ENCODE measurements at places on chromosomes 7 and 10.
A peak's percentile ranks its signal among the peaks of the same experiment; 100 is the strongest.

GRCh38 chr7:76318488-76319353, 16.2 kb downstream of the HSPB1 start:
- DNase-seq: peak; percentile 65

DNA sequence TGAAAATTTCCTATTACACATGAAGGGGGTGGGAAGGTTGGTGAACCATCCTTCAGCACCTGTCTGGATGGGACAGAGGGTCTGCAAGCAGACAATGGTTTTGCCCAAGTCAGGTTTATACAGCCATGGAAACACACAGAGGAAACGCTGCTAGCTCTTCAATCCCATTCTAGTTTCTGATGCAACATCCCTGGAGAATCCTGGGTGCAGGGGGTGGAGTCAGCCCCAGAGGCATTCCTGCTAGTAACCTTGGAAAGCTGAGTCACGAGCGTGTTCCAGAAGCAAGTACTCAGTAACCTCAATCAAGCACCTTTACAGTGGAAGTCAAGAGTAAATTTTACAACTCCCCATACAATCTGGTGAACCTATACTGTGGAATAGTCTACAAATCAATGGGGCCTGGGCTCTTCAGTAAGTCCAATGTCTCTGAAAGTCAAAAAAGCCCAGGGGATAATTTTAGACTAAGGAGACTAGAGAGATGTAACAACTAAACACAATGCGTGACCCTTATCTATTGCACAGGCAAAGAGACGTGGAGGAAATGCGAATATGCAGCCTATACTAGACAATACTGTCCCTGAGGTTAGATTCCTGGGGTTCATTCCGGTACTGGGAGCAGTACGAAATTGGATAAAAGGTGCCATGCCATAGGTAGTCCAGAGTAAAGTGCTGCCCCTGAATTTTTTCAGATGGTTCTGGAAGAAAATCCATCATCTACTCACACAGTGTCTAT, 95.4 kb downstream of the ZRANB1 start:
- no peak for DNase-seq

DNA sequence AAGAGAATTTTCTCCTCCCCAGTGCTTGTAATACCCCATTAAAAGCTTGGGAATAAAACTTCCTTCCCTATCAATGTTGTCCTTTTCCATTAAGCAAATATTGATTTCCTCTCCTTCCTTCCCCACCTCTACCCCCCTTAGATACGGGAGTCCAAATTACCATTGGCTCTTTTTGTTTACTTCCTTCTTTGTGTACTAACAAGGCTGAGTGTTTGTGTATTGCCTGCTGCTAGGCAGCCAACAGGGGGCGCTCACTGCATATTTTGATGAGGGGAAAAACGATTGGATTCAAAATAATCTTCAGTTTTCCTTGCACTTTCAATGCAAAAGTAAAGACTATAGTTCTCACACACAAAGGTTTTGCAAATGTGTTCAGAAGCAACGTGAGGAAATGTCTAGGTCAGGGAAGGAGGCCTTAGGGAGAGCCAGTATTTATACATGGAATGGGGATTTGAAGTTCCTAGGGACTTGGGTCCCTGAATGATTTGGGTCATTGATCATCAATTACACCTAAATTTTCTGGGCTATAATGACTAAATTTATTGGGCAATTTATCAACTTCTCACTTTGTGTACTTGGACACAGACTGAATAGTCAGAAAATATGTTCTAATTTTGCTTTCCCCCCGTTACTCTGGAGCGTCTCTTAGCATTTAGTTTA, 23.6 kb upstream of the VPS41 start:
- DNase-seq: peak; percentile 36

DNA sequence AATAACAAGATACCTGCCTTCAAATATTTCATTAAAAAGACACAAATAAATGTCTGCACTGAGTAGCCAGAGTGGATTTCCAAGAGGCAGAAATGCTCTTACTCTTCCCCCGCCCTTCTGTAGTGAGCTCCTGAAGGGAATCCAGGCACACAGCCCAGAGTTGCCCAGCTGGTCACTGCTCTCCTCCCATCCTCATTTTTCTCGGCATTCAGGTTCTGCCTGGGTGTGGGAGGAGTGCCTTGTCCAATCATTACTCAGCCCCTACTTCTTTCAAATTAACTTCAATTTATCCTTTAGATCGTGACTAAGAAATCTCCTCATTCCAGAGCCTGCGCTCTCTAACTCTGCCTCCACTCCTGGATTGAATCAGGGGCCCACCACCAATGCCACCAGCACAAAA, 12.2 kb downstream of the CCDC6 start:
- no peak for DNase-seq

DNA sequence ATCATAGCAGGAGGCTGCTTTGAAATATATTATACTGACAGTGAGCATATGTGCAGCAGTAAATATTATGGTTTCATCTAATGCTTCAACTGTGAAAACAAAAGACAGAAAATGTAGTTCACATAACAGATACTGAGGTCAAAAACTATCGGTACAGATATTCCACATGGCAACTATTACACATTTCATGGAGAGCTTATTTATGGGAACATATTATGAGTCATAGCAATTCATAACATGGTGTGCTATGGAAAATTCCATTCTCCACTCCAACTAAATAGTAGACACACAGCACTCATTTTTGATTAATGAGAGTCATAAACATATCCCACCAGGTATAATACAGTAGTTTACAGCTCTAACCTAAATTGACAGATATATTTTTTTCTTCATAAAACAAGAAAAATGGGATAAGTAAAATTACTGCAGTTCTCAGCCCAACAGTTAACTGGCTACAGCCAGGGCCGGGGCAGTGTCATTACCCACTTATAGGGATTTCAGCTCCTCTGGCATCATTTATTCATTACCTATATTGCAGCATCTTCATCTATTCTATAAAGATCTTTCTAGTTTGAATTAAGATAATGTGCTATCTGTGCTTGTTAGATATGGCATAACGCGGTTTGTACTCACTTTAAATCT, 475.6 kb upstream of the KLF6 start:
- no peak for DNase-seq

DNA sequence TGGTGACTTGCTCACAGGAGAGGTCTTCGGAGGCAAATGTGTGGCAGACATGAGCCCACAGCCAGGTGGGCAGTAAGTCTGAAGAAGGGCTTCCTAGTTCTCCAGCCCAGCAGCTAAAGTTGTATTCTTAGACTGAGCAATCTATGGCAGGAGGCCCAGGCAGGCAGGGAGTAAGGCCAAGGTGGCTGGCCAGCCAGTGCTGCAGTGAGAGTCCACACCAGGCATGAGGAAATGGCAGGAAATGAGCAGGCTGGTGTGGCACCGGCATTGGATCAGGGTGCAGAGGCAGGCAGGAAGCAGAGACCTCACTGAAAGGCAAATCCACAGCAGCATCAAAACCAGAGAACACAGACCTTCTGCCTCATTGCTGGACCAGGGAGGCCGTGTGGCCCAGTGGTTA, 84.6 kb upstream of the PDE1C start:
- DNase-seq: no peak

DNA sequence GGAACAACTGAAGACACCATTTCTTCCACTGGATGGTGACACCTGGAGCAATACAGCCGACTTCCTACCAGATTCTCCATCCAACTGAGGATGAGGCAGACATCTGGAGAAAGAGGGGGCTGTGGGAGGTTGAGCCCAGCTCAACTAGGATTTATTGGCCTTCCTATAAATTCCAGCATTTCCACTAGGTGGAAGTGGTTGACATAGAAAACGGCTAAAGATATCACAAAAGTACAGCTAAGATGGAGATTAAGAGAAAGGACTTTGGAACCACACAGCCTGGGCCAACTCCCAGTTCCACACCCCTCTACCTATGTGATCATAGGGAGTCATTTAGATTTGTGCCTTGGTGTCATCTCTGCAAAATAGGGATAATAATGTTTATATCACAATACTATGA, 61.3 kb upstream of the CAV2 start:
- DNase-seq: no peak

- no peak for DNase-seq
Measured at GRCh38 chr10:109328001-109328400, 595.3 kb downstream of the XPNPEP1 start.

- DNase-seq: no peak
Measured at GRCh38 chr10:108385963-108386362, 1221.5 kb upstream of the SORCS1 start.

- no peak for DNase-seq
Measured at GRCh38 chr7:120989257-120990220, 1.0 kb downstream of the CPED1 start.

DNA sequence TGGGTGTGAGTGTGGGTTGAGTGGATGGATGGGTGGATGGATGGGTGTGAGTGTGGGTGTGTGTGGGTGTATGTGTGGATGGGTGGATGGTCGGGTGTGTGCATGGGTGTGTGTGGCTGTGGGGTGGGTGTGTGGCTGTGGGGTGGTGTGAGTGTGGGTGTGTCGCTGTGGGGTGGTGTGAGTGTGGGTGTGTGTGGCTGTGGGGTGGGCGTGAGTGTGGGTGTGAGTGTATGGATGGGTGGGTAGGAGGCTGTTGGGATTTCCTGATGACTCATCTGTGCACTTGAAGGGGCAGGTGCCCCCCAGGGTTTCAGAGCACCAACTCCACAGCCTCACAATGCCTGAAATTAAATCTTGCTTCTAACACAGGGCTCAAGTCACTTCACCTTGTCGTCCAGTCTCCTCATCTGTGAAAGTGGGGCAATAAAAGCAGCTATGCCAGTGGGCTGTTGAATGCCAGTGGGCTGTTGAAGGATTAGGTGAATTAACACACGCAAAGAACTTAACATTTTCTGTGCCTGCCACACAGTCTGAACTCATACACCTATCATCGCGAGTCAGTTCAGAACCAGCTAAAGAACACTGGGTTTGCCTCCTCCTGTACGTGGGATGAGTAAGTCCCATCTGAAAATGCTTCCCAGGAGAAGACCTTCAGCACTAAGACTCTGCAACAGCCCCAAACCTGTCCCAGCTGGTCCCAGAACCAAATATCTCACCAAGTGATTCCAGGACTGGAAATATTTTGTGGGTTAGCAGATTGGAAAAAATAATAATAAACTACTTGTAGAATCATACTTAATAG, 32.0 kb downstream of the SFMBT2 start:
- no peak for DNase-seq

DNA sequence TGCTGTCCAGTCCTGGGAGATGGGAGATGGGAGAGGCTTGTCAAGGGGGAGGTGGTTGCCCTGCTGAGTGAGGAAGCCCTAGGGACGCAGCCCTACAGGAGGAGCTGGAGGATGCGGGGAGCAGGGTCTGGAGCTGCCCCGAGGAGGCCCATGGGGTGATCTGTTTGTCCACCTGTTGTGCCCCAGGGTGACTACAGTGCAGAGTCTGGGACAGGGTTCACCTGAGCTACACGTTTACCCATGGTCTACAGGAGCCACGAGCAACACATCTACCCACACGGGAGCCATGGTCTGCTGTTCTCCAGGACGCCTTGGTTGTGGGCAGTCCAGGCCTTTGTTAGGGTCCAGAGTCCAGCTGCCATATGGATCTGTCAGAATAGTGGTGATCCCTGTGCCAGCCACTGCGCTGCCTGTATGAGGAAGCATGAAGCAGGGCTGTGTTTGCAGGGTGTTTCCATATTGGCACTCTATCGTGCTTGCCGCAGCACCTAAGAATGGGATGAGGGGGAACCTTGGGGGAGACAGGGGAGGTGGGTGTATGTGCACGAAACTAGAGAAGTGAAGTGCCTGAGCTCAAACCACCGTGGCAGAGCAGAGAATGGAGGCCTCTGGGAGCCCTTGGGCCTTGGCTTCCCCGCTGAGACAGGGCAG, 23.7 kb downstream of the ZNF775 start:
- no peak for DNase-seq

GRCh38 chr7:127914693-127915092, 116.5 kb downstream of the LRRC4 start:
- DNase-seq: no peak

DNA sequence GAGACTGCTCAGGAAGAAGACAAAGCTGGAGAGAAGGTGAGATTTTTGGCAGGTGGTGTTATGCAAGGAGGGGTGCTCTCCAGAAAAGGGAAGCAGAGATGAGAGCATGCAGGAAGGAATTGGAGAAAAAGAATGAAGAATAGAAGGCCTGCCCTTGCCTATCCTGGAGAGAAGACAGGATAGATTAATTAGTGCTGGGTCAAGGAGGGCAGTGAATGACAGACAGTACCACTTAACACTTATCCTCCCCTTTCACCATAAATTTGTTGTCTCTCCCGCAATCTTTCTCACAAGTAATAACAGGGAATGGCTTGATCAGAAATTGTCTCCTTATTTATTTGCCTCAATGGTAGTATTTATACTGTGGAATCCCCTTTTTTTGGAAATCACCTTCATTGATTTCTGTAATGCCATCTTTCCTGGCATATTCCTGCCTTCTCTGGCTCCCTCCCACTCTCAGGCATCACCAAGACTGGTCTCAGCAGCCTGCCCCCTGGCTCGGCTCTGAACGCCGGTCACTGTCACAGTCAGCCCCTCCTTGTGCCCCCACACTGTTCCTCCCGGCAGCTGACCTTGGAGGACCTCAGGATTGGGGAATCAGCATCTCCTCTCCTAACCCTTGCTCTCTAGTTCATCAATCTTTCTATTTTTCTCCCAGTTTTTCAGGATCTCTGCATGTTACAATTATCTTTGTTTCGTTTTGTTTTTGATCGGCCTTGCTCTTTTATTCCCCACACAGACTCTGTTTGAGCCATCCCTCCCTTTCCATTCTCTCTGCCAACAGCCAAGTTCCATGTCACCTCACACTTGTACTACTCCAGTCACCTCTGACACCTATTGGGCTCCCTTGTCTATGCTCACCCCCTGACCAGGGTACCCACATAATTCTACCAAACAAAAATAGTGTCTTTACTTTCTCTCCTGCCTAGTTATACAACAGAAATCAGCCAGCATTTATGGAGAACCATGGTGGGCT, 294.2 kb downstream of the PLXDC2 start:
- DNase-seq: no peak

Data from activated T-cell treated with anti-CD3 and anti-CD28 coated beads for 48 hours (primary cell).